ENCODE measurements at places on chromosomes 2 and 18.

GRCh38 chr2:10032746-10033105 lies 10.6 kb upstream of the KLF11 start:
- H3K27ac ChIP-seq = no peak overlapping the region
- no peaks in the 10 kb centered on the region for H3K36me3 ChIP-seq
- no peak for DNase-seq
- peaks cover 63% of the 10 kb centered on the region for H3K4me1 ChIP-seq
- H3K27me3 ChIP-seq = no peaks in the 10 kb centered on the region
- no peak overlapping the region for H3K4me3 ChIP-seq

DNA sequence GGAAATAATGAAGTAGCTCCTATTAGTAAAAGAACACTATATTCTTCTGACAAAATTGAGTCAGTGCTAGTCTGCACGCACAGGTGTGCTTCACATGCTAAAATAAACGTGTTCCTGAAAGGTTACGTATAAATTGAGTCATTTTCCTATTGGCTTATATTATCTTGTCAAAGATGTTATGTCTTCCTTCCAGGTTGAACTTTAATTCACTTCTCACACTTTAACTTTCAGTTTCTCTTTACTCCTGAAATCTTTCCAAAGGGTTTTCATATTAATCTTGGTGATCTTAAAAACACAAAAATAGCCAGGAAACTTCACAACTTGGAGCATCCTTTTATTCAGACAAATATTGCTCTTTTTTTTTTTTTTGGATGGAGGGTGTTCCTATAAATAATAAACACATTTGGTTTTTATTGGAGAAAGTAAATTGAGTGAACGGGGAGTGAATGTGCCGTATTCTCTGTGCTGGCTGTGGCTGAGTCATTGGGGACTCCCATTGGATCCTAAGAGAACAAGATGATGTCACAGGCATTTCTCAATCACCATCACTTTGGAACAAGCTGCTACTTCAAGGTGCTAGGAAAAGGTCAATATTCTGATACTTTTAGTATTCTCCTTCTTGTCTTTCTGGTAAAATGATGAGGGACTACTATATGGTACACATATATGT lies 150.2 kb upstream of the SPATS2L start:
- no peaks in the 10 kb centered on the region for H3K36me3 ChIP-seq
- no peak overlapping the region for H3K4me3 ChIP-seq
- H3K27ac ChIP-seq = no peak overlapping the region
- H3K27me3 ChIP-seq = no peaks in the 10 kb centered on the region
- H3K4me1 ChIP-seq = no peaks in the 10 kb centered on the region

DNA sequence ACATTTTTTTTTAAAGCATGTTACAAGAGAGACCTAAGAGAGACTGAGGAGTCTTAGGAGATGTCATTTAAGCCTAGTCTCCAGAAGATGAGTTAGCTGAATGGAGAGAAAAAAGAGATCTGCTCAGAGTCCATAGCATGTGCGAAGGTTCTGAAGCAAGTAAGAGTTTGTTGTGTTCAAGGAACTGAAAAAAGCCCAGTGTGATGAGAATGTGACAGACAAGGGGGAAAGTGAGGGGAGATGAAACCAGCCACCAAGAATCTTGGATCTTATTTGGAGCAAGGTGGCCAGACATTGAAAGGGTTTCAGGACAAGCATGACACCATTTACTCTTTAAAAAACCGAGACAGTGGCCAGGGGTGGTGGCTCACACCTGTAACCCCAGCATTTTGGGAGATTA lies 5.2 kb upstream of the MOB1A start:
- peaks cover 67% of the 10 kb centered on the region for H3K4me1 ChIP-seq
- peak overlapping the region; percentile 99 for H3K27ac ChIP-seq
- H3K27me3 ChIP-seq = no peaks in the 10 kb centered on the region
- peak overlapping the region; percentile 3 for H3K4me3 ChIP-seq
- no peaks in the 10 kb centered on the region for H3K36me3 ChIP-seq

DNA sequence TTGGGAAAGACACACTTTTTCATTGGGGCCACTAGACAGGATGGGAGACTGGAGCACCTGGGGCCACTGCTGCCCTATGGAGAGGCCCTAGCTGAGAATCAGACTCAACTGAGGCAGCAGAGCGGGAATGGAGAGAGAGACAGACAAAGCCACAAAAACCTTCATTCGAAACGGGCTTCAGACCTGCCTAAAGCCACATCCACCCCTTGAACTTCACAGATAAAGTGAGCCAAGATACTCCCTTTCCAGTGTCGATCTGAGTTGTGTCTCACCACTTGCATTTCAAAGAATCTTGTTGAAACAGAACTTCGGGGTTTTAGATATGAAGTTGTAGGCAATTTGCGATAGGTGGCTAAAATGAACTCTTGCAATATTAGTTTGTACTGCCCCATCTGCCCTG lies 11.3 kb upstream of the LDLRAD4 start:
- no peaks in the 10 kb centered on the region for H3K36me3 ChIP-seq
- H3K27ac ChIP-seq = no peak overlapping the region
- peaks cover 40% of the 10 kb centered on the region for H3K27me3 ChIP-seq

GRCh38 chr2:150358468-150358807 lies 129.0 kb downstream of the RND3 start:
- H3K36me3 ChIP-seq = no peaks in the 10 kb centered on the region
- H3K27me3 ChIP-seq = no peaks in the 10 kb centered on the region
- no peaks in the 10 kb centered on the region for H3K4me1 ChIP-seq
- H3K4me3 ChIP-seq = no peak overlapping the region

GRCh38 chr2:65373365-65373918 lies 59.0 kb downstream of the SPRED2 start:
- H3K4me1 ChIP-seq = peaks cover 15% of the 10 kb centered on the region
- peaks cover 15% of the 10 kb centered on the region for H3K27me3 ChIP-seq
- no peaks in the 10 kb centered on the region for H3K36me3 ChIP-seq
- H3K27ac ChIP-seq = no peak overlapping the region
- DNase-seq = no peak
- no peak overlapping the region for H3K4me3 ChIP-seq

DNA sequence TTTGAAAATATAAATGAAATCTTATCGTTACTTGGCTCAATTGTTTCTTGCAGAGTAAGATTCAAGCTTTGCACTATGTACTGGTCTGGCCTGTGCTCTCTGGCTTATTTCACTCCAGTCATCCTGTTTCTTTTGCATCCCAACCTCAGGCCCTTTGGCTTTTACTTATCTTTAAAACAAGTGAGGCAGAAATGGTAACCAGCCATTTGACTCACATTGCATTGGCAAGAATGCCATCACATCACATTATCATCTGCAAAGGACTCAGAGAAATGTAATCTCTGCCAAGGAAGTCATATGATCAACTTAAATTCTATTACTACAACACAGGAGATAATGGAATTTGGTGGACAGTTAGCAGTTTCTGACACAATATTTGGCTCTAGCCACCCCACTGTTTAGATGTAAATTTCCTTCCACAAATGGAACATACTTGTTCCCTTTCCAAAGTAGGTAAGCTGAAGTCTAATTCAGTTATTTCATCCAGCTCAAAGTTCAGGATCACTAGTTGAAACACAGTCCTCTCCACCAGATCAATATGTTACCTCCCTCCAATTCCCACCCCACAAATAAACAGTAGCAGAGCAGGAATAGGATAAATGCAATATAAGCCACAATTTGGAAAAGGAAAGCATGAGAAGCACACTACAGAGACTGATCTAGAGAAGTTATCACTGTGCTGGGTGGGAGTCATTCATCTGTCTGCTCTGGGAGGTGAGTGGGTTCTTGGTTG lies 65.0 kb upstream of the DSC1 start:
- no peak overlapping the region for H3K4me3 ChIP-seq
- H3K36me3 ChIP-seq = no peaks in the 10 kb centered on the region
- DNase-seq = no peak
- H3K27me3 ChIP-seq = no peaks in the 10 kb centered on the region

DNA sequence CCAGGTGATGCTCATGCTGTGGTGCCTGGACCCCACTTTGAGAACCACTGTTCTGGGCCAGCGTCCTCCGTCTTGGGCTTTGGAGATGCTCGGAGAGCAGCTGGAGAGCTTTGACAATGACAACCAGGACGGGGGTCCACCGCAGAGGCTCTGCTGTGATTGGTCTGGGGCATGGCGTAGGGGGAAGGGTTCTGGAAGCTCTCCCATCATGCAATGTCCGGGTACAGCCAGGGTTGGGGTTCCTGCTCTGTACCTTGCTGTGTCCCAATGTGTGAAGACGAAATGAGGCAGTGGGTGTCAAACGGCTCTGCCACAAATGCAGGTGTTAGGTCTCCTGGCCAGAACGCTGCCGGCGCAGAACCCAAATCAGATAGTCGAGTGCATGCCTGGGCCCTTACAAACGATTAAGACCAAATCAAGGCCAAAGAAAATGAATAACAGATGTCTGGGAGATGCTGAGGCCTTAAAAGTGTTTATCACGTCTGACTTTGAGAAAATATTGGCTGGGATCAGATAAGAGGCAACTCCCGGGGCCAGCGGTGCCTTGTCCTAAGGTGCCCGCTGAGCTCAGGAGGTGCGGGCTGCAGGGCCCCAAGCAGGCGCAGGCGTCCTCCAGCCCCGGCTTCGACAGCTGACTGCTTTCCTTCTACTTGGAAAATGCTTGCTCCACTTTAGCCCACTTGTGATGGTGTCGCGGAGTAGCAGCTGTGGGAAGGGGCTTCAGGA lies 117.2 kb downstream of the VAPA start:
- H3K4me3 ChIP-seq = no peak overlapping the region
- no peaks in the 10 kb centered on the region for H3K27me3 ChIP-seq
- no peak for DNase-seq
- no peaks in the 10 kb centered on the region for H3K36me3 ChIP-seq

DNA sequence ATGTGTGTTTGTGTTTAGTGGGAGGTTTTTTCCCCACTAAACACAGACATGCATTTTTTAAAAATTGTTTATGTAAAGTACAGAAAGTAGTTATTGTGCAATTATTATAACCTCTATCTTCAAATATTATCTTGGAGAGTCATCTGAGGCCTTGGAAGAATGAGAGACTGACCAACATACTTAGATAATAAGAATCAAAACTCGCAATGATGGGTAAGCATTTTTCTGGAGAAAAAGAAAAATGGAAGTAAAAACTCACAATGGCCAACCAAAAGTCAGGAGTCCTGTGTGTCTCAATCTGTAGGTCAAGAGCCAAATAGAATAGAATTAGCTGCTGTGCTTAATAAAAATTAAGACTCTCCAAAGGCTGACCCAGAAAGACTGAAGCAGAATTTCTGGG lies 43.0 kb downstream of the MEMO1 start:
- peaks cover 17% of the 10 kb centered on the region for H3K36me3 ChIP-seq
- no peak overlapping the region for H3K27ac ChIP-seq
- H3K27me3 ChIP-seq = no peaks in the 10 kb centered on the region

- H3K36me3 ChIP-seq = no peaks in the 10 kb centered on the region
- no peak overlapping the region for H3K4me3 ChIP-seq
- no peaks in the 10 kb centered on the region for H3K4me1 ChIP-seq
Observed at GRCh38 chr2:33024758-33025157, 78.0 kb downstream of the LTBP1 start.

GRCh38 chr2:176826984-176827668 lies 385.5 kb upstream of the HNRNPA3 start:
- H3K27ac ChIP-seq = no peak overlapping the region
- H3K27me3 ChIP-seq = peaks cover 11% of the 10 kb centered on the region
- H3K4me3 ChIP-seq = no peak overlapping the region
- H3K4me1 ChIP-seq = no peaks in the 10 kb centered on the region
- DNase-seq = no peak
- no peaks in the 10 kb centered on the region for H3K36me3 ChIP-seq

DNA sequence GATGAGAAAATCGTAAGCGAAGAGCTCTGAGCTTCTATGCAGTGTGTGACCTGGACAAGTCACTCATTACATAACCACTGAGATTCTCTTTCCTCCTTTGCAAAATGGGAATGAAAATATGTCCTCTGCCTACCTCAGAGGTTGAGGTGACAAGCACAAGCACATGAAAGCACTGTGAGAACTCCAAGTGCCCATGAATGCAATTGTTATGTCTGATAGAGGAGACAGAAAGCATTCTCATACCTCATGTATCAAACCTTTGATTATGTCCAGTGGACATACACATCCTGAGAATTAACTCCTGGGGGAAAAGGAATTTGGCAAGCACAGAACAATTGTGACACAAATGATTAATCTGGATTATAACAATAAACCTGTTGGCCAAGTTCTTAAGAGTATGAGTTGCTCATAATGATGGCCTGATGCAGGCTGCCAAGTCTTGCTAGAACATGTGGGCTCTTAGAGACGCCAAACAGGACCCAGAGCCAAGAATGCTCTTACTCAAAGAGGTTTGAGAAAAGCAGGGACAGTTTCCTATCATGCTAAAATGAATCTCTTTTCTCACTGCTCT lies 8.5 kb upstream of the RMDN2 start:
- H3K36me3 ChIP-seq = no peaks in the 10 kb centered on the region
- no peaks in the 10 kb centered on the region for H3K4me1 ChIP-seq
- no peak for DNase-seq
- peaks cover 3% of the 10 kb centered on the region for H3K27me3 ChIP-seq
- no peak overlapping the region for H3K4me3 ChIP-seq

DNA sequence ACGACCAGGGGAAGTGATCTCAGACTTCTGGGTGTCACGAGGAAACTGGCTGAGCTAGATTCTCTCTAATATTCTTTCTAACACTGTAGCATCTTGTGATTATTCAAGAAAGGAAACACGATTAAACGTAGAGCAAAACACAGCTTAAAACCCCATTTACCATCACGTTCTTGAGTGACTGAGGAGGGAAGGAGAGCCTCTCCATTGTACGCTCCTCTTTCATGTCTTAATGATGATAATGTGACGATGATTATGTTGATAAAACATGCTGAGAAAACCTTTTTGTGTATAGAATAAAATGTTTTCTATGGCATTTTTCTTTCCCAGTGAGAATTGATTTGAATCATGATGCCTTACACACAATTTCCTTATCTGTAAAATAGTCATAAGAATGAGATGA lies 705.6 kb upstream of the ID2 start:
- H3K27me3 ChIP-seq = peaks cover 4% of the 10 kb centered on the region
- H3K36me3 ChIP-seq = no peaks in the 10 kb centered on the region
- H3K4me3 ChIP-seq = no peak overlapping the region
- no peak for DNase-seq
- H3K4me1 ChIP-seq = no peaks in the 10 kb centered on the region

GRCh38 chr2:197804758-197805714 lies 643 bp downstream of the PLCL1 start:
- H3K27ac ChIP-seq = no peak overlapping the region
- H3K4me1 ChIP-seq = peaks cover 15% of the 10 kb centered on the region
- H3K27me3 ChIP-seq = peaks cover 46% of the 10 kb centered on the region
- peak; percentile 26 for DNase-seq

GRCh38 chr2:230411570-230412370 lies 4.2 kb upstream of the SP100 start:
- no peaks in the 10 kb centered on the region for H3K27me3 ChIP-seq
- H3K27ac ChIP-seq = peak overlapping the region; percentile 99
- H3K4me1 ChIP-seq = peaks cover 74% of the 10 kb centered on the region
- H3K4me3 ChIP-seq = peak overlapping the region; percentile 99
- H3K36me3 ChIP-seq = peaks cover 20% of the 10 kb centered on the region

DNA sequence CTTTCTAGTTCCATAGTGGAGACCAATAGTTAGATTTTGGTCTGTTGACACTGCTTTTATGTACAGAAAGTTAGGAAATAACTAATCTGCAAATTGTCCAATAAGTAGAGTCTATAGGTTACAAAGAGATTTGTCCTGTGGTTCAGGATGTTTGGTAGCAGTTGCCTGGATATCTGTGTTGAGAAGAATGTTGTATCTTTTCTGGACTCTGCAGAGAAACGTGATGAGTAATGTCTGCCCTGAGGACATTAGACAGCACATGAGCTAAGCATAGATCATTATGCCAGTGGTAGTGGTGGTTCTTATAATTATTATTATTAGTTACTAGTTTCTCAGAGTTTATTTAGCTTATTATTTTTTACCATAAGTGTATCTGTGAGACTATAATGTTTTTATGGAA lies 65.8 kb downstream of the ANKRD62 start:
- H3K27ac ChIP-seq = no peak overlapping the region
- H3K36me3 ChIP-seq = no peaks in the 10 kb centered on the region
- no peak for DNase-seq
- H3K4me3 ChIP-seq = no peak overlapping the region
